ENCODE measurements at places on chromosomes 5 and 9.

DNA sequence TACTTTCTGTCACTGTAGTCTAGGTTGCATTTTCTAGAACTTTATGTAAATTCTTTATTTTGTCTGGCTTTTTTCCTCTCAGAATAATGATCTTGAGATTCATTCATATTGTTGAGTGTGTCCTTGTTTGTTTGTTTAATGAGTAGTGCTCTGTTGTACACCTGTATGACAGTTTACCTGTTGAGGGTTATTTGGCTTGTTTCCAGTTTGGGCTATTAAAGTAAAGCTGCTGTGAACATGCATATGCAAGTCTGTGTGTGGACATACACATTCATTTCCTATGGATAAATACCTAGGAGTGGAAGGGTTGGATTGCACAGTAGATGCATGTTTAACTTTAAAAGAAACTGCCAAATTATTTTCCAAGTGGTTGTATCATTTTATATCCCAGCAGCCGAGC, 30.4 kb downstream of the MVB12B start:
- DNase-seq = no peak

GRCh38 chr9:123131993-123132392, 98.5 kb downstream of the GPR21 start:
- no peak for DNase-seq

DNA sequence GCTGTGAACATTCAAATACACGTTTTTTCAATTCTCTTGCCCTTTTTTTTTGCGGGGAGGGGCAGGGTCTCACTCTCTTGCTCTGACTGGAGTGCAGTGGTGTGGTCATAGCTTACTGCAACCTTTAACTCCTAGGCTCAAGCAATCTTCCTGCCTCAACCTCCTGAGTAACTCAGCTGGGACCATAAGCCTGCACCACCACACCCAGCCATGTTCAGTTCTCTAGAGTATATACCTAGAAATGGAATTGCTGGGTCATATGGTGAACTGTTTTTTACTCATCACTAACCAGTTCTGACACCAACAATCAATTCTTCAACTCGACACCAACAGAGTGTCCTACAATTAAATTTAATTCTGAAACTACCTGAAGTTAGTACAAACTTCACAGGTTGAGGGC, 85.5 kb upstream of the ZNF169 start:
- no peak for DNase-seq

DNA sequence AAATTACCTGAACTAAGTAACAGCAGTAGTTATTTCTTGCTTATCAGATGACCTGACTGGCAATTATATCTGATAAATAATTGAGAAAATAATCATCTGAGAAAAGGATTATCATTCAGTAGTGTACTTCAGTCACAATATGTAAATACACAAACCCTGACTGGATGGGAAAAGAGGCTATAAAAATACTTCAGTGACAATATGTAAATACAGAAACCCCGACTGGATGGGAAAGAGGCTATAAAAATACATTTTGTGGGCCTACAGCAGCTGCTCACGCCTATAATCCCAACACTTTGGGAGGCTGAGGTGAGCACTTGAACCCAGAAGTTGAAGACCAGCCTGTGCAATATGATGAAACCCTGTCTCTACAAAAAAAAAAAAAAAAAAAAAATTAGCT, 11.1 kb downstream of the UBAP2 start:
- no peak for DNase-seq

- no peak for DNase-seq
Observed at GRCh38 chr5:67395790-67396418, 199.3 kb upstream of the CD180 start.

- DNase-seq = no peak
Observed at GRCh38 chr9:110916403-110916802, 121.9 kb downstream of the LPAR1 start.

DNA sequence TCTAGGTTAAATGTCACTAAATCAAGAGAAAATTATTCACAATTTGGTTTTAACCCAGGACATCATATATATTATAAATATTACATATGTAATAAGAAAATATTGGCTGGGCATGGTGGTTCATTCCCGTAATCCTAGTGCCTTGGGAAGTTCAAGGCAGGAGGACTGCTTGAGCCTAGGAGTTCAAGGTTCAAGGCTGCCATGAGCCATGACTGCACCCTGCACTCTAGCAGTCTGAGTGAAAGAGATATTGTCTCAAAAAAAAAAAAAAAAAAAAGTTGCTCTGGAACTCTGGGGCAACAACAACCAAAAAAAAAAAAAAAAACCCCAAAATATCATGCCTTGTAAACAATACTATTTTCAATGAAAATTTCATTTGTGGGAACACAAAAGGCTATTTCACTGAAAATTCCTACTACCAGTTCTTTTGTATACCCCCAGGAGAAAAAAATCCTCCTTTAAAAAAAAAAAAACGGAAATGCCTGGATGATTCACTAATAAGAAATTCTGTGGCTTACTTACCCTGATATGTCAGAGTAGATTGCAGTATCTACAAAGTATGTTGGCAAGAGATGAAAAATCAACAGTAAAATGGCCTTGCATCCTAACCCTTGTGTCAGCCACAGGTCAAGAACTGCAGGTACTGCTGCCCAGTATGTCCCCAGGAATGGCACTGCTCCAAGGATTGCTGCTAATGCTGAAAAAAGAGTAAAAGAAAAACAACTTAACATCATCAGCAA, 22.6 kb upstream of the CTNNAL1 start:
- no peak for DNase-seq

GRCh38 chr5:175822225-175822624, 49.2 kb upstream of the CPLX2 start:
- no peak for DNase-seq

DNA sequence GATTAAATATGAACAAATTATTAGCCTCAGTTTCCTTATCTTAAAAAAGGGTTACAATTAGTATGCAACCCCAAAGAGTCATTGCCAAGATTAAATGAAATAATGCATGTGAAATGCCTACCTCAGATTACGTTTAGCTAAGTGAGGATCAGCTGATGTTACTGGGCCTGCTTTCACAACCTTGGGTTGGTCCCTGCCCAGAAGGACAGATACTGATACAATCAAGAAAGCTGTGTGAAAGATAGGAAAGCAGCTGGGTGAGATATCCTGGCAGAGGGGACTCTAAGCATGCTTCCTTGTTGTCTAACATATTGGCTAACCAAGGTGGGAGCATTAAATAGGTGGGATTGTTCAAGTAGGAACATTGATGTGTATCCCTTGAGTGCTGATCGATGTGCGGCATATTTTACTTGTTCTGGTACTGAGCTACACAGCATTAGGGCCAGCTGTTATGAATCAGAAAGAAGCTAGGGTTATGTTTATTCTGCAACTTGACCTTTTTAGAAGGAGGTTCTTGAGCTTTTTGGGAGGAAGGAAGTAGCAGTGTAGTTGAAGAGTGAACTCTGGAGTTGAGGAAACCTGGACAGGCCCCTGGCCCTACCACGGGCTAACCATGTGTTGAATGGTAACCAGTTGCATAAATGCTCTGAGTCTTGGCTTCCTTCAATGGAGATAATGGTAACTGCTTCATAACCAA, 28.9 kb downstream of the SNX24 start:
- no peak for DNase-seq

DNA sequence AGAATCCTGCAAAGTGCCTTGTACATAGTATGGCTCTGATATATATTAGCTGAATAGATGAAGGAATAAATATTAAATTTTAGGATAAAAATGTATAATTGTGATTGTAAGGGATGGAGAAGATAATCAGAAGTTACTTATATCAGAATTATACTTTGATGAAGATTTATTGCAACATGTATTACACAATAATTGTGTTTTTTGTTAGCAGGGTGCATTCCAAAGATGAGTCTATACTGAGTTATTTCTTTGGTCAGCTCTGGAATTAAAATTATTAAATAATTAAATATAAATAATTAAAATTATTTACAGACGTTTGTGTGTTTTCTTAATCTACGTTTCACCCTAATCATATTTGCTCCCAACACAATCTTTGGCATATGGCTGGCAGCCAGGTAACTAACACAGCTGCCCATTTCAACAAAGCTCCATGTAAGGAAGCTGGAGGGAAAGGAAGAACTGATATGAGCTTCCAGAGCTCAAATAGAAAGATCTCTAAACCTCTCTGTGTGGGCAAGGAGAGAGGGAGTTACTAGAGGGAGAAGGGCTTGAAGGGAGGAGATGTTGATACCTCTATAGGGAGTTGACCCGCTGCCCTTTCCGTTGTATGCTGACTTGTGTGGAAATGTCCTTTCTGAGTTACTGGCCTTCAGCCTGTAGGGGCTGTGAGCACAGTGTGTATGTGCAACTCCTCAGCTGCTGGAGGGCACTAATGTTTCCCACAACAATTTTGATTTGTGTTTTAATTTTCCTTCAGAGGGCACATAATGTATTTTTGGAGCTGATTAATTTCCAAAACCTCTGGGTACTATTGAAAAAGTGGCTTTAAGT, 403.4 kb downstream of the MAN2A1 start:
- DNase-seq = no peak

DNA sequence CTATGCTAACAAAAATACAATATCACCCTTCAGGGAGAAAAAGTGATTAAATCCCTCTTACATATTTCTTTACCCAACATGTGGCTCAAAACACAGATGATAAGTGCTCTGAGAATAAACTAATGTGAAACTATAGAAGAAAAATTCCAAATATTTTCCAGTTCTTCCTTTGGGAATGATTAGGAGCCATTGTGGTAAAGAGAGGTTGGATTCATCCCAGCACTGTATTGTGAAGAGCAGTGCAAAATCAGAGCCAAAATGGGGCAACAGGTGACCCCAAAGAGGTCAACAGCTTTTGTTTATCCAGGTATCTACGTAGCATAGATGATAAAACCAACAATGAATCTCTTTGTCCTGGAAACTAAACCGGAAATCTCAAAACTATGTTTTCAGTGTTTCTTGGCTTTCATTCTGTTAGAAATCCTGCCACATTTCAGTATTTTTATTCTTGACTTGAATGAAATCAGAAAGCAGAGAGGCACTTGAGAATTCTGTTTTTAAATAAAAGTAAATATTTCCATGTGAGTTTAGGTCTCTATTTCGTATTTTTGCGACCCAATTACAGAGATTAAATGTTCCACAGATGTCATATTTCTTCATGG, 120.4 kb upstream of the FST start:
- DNase-seq = no peak

GRCh38 chr9:129270205-129270604, 92.1 kb upstream of the IER5L start:
- no peak for DNase-seq

- DNase-seq = no peak
Observed at GRCh38 chr9:136331556-136332481, 4.5 kb downstream of the GPSM1 start.

- no peak for DNase-seq
Observed at GRCh38 chr5:179227580-179228311, 117.5 kb downstream of the ADAMTS2 start.

DNA sequence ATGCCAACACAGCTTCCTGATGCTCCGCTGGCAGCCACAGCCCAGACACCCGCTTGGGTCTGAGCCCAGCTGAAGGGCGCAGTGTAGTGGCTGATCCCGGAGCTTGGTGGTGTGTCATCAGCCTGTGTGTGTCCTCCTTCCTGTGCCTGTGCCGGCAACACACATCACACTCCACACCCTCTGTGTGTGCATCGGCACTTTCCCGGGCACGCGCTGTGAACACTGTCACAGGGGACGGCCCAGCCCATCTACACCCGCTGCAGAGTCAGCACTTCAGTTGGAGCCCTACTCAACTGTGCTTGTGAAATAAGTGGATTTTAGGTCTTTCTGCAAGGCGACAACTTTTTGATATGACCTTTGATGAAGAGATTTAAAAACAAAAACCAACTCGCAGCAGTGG, 189.4 kb downstream of the IRX2 start:
- no peak for DNase-seq

DNA sequence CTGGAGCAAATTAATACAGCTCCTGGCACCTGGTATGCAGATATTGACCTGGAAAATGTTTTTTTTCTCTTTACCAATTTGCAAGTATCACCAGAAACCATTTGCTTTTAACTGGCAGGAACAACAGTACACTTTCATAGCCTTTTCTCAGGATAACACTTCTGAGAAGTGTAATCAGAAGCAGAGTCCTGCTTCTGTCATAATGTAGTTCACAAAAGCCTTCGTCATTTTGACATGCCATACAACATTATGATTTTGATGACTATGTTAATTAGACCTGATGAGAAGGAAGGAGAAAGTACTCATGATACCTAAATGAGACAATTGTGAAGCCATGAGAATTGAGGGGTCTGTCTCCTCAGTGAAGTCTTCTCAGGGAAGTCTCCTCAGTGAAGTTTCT, 41.1 kb upstream of the CARTPT start:
- DNase-seq = no peak

- DNase-seq = no peak
Observed at GRCh38 chr9:131714161-131714646, 25.7 kb downstream of the RAPGEF1 start.

DNA sequence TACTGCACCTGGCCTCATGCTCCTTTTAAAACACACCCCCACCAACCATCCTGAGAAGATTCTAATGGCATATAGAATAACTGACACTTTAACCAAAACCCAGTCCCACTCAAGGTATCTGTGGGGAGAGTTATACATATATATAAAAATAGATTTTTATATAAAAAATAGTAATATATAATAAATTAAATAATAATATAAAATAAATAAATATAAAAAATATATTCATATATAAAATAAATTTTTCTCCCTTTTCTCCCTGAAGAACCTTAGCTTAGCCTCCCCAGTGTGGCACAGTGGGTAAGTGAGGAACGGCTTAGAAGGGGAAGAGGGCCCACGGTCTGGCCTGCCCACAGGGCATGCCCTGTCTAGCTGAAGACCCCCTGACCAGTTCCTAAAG, 51.1 kb upstream of the SSBP2 start:
- DNase-seq = no peak

DNA sequence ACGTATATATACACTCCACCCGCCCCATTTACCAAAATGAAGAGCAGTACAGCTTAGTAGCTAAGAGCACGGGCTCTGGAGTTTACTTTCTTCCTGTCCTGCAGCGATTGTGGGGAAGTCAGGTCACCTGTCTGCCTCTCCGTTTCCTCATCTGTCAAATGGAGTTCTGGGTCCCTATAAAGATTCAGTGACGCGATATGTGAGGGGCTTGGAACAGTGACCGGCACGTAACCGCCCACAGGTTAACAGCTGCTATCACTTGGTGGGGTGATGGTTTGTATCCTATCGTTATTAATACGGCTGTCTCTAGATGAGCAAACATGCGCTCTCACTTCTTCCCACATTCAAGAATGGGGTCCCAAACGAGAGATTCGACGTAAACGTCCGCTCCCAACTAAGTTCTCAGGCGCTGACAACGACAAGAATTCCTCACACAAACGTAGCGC, 426 bp downstream of the FAM114A2 start:
- no peak for DNase-seq

- DNase-seq = no peak
Observed at GRCh38 chr5:139767960-139768359, 27.6 kb upstream of the PSD2 start.

DNA sequence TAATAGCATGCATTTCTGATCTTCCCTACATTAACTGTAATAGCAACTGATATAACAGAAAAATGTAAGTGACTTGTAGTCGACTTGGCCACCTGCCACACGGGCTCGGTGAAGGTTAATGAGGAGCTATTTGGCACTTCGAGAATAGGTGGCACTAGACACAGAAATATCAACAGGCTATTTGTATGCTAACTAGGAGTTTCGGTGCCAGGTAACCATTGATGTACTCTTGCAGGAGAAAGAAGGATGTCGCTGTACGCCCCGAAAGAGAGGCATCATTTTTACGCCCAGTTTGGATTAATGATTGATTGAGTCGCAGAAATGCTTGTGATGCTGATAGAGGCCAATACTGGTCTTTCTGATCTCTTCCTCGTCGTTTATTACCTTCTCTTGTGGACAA, 516 bp upstream of the DMRT2 start:
- no peak for DNase-seq

GRCh38 chr9:132234535-132234934, 72.7 kb downstream of the NTNG2 start:
- DNase-seq = no peak
